ENCODE measurements at places on chromosomes 4 and X. TPM values are rescaled to one million over a fixed set of nuclear protein-coding genes. Genes with fewer than 3 reads are reported as not detected.

The PNMA6F gene
- not detected for total RNA-seq

The CXCL6 gene
- 46.2 TPM for total RNA-seq

The MOB1B gene
- total RNA-seq: 16.6 TPM

The EFHC2 gene
- 0.66 TPM for total RNA-seq

The AKAP14 gene
- total RNA-seq: not detected

The PAGE2B gene
- total RNA-seq: not detected

The DNAAF6 gene
- not detected for total RNA-seq

The SYTL4 gene
- total RNA-seq: 4.0 TPM

The EVC gene
- 64.7 TPM for total RNA-seq

The JAKMIP1 gene
- total RNA-seq: not detected

The BGN gene
- 23.3 TPM for total RNA-seq

The TGIF2LX gene
- not detected for total RNA-seq

The ADGRG2 gene
- total RNA-seq: not detected

The TMSB15A gene
- 1.0 TPM for total RNA-seq

The RASGEF1B gene
- total RNA-seq: not detected

The SH2D1A gene
- not detected for total RNA-seq

The CPE gene
- 2.3 TPM for total RNA-seq

The DACH2 gene
- 0.14 TPM for total RNA-seq

The PROM1 gene
- 0.14 TPM for total RNA-seq

The SPATA4 gene
- 0.29 TPM for total RNA-seq

The INTS6L gene
- 3.3 TPM for total RNA-seq

The DMRTC1 gene
- not detected for total RNA-seq

The PCYT1B gene
- total RNA-seq: under 0.01 TPM

The NR0B1 gene
- not detected for total RNA-seq

The SCD5 gene
- 5.6 TPM for total RNA-seq

The PTCHD1 gene
- under 0.01 TPM for total RNA-seq

All from placental pericyte (primary cell).